ENCODE measurements at places on chromosomes 3 and 15.

GRCh38 chr3:23944007-23944783 lies 891 bp upstream of the NR1D2 start:
- no peak for DNase-seq

GRCh38 chr3:10950476-10951294 lies 41.9 kb upstream of the SLC6A1 start:
- no peak for DNase-seq

DNA sequence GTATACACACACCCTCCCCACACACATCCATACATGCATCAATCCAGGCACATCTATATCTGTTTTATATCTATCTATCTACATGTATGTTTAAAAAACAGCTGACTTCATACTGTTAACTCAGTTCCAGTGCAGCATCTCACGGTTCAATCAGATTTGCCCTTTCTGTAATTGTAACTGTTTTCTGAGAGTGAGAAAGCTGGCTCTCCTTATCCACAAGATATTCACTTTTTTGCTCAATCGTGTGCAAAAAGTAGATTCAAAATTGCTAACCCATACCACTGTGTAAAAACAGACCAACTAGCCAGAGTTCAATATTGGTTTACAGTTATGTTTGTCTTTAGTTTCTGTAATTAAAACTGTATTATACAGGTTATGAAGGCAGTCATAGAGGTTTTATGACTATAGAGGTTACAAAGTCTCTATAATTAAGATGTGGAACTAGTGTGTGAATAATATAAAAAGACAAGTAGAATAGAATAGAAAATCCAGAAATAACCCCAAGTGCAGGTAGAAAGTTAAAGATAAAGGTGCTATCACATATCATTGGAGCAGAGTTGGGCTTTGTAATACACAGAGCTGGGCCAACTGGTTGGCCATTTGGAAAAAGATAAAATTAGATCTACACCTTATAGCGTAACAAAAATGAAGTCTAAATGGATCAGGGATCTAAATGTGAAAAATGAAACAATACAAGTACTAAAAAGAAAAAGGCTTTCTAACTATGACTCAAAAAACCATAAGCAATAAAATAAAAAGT lies 20.1 kb upstream of the MCF2L2 start:
- no peak for DNase-seq

- no peak for DNase-seq
Measured at GRCh38 chr3:5112043-5112442, 10.0 kb upstream of the ARL8B start.

DNA sequence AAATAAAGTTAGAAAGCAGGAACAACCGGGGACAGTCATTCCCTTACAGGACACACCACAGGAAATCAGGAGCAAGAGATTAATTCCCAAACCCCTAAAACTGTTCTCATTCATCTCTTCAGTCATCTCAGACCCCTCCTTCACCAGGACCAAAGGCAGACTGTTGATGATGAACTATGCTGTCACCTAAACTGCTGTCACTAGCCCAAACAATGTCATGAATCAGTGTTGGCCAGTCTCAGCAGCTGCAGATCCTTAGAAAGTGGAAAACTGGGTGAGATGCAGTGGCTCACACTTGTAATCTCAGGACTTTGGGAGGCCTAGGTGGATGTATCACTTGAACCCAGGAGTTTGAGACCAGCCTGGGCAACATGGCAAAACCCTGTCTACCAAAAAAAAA lies 909.6 kb downstream of the ROBO1 start:
- DNase-seq: no peak

- DNase-seq: no peak
Measured at GRCh38 chr15:79978260-79978654, 7.3 kb upstream of the BCL2A1 start.

DNA sequence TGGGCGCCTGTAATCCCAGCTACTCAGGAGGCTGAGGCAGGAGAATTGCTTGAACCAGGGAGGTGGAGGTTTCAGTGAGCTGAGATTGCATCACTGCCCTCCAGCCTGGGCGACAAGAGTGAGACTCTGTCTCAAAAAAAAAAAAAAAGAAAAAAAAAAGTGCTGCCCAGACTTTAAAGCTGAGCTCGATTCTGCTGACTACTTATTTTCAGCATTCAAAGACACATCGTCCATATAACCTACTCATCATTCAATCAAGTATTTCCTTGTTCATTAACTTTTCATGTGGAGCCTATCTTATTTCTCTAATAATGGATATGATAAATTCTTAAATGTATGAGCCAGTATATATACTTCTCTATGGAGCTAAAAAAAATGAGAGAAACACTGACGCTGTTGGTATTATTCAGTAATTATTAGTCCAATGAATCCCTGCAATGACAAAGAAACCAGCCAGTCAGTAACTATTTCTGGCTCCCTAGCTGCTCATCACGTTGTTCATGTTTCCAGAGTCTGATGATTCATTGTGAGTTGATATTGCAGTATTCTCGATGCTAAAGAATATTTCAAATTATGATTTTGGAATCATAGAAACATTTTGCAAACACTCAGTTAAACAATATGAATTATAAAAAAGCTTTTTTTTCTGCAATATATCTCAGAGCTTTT lies 111.9 kb downstream of the RAP2B start:
- no peak for DNase-seq
